CD8-positive, alpha-beta memory T cell (primary cell): ENCODE measurements at places on chromosomes 7 and 10.

DNA sequence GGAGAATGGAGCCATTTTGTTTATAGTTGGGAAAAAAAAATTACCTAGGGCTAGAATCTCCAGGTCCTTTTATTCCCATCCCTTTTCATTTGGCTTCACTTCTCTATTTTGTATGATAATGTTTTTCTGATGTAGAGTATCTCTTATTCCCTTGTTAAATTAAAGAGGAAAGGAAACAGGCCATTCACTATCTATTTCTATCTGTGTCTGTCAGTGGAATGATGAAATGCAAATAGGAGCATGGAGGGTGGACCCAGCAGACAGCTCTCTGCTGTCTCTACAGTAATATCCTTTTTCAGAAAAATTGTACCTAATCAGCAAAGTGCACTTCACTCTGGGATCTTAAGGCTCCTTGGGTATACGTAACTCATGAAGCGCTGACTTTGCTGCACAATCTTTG lies 136.0 kb downstream of the SRI start:
- no peak for DNase-seq

DNA sequence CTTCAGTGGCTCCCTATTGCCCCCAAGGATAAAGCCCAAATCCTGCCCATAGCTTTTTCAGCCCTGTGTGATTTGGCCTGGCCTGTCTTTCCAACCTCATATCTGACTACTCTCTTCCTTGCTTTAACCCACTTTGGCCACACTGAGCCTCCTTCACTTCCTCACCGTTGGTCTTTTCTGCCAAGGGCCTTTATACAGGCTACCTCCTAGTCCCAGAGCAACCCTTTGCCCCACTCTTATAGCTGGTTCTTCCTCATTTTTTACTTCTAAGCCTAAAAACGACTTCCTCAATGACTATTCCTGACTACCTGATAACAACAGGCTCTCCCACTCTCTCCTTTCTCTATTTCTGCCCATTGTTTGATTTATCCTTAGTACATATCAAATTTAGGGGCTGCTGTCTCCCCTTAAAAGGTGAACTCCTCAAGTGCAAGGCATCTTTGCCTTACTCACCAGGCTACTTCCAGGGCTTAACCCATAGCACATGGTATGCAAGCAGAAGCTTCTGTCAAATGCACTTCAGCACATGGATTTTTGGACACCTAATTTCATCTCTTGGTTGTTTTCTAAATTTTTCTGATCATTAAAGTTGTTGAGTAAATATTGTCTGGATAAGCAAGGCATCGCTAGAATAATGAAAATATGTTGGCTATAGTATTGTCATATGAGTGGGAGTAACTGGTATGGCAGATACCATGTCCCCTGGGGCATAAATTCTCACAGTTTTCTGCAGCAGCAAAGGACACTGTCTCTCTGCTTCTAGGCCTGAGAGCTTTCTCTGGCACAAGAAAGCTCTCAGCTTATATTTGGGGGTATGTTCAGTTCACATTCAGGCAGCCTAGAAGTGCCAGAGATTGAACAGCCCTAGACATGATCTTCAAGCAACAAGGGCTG lies 201.5 kb upstream of the GPR26 start:
- DNase-seq = no peak

GRCh38 chr10:94878649-94879048 lies 59.8 kb upstream of the CYP2C9 start:
- no peak for DNase-seq

DNA sequence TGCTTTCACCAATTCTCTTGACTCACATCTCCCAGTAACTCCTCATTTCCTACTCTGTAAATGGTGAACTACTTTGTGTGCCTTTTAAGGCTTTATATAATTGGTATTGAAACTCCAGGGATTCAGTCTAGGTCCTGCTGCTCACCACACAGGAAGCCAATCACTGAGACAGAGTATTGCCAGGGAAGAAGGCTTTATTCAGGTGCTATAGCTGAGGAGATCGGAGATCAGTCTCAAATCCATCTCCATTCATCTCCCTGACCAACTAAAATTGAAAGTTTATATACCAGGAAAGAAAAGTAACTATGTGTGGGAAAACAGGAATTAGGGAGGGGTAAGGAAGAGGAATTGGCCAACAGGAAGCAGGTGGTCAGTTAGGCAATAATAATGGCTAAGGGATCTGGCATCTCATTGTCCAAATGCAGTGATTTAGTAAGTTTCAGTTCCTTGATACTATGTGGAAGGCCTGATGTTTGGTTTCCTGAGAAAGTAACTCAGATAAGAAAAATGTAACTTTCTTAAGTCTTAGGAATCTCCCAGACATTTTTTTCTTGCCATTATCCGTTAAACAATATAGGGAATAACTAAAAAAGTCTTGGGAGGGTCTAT lies 10.2 kb upstream of the SDHAF3 start:
- no peak for DNase-seq
